ENCODE measurements at places on chromosomes 2 and 18. TPM values are rescaled to one million over a fixed set of nuclear protein-coding genes. Genes with fewer than 3 reads are reported as not detected.

GRCh38 chr2:134232461-134232860 lies 21.4 kb upstream of the MGAT5 start:
- no peak overlapping the region for H3K4me3 ChIP-seq
- H3K27me3 ChIP-seq: no peaks in the 10 kb centered on the region
- no peaks in the 10 kb centered on the region for H3K4me1 ChIP-seq
- no peak overlapping the region for H3K27ac ChIP-seq

- ATAC-seq: no peak
- H3K36me3 ChIP-seq: no peaks in the 10 kb centered on the region
- peaks cover 6% of the 10 kb centered on the region for H3K4me1 ChIP-seq
- no peak overlapping the region for H3K4me3 ChIP-seq
- H3K27ac ChIP-seq: no peak overlapping the region
Observed at GRCh38 chr2:183040604-183041003, 2.3 kb upstream of the NCKAP1 start.

- H3K27ac ChIP-seq: peak overlapping the region; percentile 31
- peaks cover 34% of the 10 kb centered on the region for H3K4me1 ChIP-seq
- H3K4me3 ChIP-seq: no peak overlapping the region
- H3K36me3 ChIP-seq: no peaks in the 10 kb centered on the region
Observed at GRCh38 chr18:74797577-74798151, 200.0 kb downstream of the ZNF407 start.

DNA sequence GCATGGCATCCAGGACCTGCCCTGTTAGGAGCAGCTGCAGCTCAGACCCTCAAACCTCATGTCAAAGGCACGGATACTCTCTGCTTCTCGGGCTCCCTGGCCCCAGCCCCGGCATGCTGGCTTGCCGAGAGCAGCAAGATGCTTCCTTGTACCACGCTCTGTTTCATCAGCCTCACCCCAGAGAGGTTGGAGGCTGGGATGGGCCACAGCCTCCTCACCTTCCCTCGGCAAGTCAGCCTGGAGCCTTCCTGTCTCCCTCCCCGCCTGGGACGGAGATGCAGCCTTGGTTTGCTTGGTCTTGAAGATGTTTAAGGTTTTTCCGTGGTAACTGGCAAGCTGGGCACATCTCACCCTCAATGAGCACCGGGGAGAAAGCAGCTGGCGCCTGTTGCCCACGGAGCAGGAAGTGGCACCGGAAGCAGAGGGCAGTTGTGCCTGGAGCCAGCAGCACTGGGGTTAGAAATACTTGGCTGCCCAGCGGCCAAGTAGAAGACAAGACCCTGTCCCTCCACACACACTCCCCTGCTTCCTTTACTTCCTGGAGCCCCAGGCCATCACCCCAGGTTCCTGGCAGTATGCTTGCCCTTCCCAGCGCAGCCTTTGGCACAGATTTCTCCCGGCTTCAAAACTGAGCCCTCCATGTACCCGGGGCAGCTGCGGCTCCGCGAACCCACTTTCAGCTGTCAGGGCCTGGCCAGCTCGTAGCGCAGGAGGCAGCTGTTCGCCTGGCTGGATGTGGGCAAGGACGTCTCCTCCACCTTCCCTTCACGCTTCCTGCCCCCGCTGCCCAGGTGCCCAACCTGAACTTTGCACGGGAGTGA lies 17.4 kb downstream of the FBLN7 start:
- H3K27ac ChIP-seq: no peak overlapping the region
- H3K36me3 ChIP-seq: no peaks in the 10 kb centered on the region
- no peaks in the 10 kb centered on the region for H3K27me3 ChIP-seq
- no peak for ATAC-seq
- no peak overlapping the region for H3K4me3 ChIP-seq
- H3K4me1 ChIP-seq: no peaks in the 10 kb centered on the region

GRCh38 chr2:10980886-10981425 lies 69.2 kb downstream of the KCNF1 start:
- H3K36me3 ChIP-seq: no peaks in the 10 kb centered on the region
- no peak overlapping the region for H3K4me3 ChIP-seq
- peaks cover 32% of the 10 kb centered on the region for H3K27me3 ChIP-seq
- H3K4me1 ChIP-seq: no peaks in the 10 kb centered on the region
- ATAC-seq: no peak
- no peak overlapping the region for H3K27ac ChIP-seq

GRCh38 chr18:13359210-13359609 lies 140.7 kb downstream of the LDLRAD4 start:
- no peak overlapping the region for H3K4me3 ChIP-seq
- peaks cover 12% of the 10 kb centered on the region for H3K4me1 ChIP-seq
- H3K36me3 ChIP-seq: no peaks in the 10 kb centered on the region
- no peak for ATAC-seq
- no peak overlapping the region for H3K27ac ChIP-seq

- H3K4me3 ChIP-seq: no peak overlapping the region
- no peak for ATAC-seq
- H3K4me1 ChIP-seq: no peaks in the 10 kb centered on the region
- no peaks in the 10 kb centered on the region for H3K36me3 ChIP-seq
Observed at GRCh38 chr2:3108710-3109702, 268.6 kb downstream of the EIPR1 start.

DNA sequence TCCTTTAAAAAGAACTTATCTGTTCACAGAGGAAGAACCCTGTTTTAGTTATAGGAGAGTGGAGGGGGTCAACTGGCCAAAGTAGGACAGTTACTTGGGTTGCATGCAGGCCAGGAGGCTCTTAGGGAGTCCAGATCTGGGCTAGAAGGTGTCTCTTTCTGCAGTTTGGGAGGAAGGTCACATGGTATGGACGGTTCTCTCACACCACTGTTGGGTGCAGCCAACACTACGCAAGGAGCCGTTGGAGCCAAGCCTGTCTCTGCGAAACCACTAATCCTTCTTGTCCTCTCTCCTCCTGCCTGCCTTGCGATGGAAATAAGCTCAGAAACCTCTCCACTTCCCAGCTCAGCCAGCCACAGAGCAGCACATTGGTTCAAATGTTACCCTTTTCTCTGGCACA lies 105.9 kb upstream of the TGFA start:
- H3K4me3 ChIP-seq: no peak overlapping the region
- H3K4me1 ChIP-seq: no peaks in the 10 kb centered on the region
- H3K36me3 ChIP-seq: no peaks in the 10 kb centered on the region

DNA sequence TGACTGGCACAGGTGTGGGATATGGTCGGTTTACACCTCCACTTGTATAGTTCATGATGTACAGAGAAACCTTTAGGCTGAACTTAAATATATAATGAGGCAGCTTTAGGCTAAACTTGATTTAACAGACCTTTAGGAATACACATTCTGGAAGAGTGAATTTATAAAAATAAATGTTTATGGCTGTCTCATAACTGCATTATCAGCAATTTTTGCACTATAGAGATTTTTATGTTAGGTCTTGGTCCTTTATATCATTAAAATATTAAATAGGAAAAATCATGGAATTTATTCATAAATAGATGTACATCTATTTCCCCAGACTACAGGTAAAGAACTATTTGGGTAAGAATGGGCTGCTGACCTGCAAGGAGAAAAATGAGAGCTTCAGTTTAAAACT lies 19.8 kb downstream of the RAB27B start:
- H3K4me3 ChIP-seq: no peak overlapping the region
- ATAC-seq: no peak
- H3K27me3 ChIP-seq: no peaks in the 10 kb centered on the region
- no peaks in the 10 kb centered on the region for H3K36me3 ChIP-seq

DNA sequence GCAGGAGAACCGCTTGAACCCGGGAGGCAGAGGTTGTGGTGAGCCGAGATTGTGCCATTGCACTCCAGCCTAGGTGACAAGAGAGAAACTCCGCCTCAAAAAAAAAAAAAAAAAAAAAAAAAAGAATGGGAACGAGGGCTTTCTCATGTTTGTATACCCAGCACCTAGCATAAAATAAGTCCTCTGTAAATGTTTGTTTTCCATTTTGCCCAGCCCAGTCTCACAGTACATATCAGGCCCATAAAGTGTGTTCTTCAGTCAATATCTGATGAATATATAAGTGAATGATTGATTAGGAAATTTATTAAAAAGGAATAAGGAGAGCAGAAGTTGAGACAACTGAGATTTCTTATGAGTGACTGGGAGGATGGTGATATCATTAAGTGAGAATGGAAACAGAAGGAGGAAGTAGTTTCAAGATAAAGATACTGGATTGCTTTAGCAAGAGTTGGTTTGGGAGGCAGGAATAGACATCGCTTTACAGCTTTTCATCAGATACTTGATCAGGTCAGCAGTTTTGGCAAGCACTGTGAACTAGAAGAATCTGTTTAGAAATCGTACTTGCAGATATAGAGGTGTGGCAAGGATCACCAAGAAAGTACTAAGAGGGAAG lies 327.5 kb downstream of the KIAA1328 start:
- H3K36me3 ChIP-seq: peaks cover 4% of the 10 kb centered on the region
- H3K4me3 ChIP-seq: no peak overlapping the region
- H3K4me1 ChIP-seq: no peaks in the 10 kb centered on the region
- no peaks in the 10 kb centered on the region for H3K27me3 ChIP-seq

- peaks cover 37% of the 10 kb centered on the region for H3K27me3 ChIP-seq
- peak within 1 kb of the TSS; percentile 90 for H3K27ac ChIP-seq
- no peaks in the 10 kb centered on the region for H3K36me3 ChIP-seq
- peak; percentile 91 for ATAC-seq
- H3K4me1 ChIP-seq: peaks cover 10% of the 10 kb centered on the region
- peak within 1 kb of the TSS; percentile 46 for H3K4me3 ChIP-seq
Observed at GRCh38 chr2:14632133-14632936, at the start of gene LRATD1. LRATD1 (plus strand) TSS chr2:14632717; CDS start chr2:14633980, 1,263 bp downstream.

DNA sequence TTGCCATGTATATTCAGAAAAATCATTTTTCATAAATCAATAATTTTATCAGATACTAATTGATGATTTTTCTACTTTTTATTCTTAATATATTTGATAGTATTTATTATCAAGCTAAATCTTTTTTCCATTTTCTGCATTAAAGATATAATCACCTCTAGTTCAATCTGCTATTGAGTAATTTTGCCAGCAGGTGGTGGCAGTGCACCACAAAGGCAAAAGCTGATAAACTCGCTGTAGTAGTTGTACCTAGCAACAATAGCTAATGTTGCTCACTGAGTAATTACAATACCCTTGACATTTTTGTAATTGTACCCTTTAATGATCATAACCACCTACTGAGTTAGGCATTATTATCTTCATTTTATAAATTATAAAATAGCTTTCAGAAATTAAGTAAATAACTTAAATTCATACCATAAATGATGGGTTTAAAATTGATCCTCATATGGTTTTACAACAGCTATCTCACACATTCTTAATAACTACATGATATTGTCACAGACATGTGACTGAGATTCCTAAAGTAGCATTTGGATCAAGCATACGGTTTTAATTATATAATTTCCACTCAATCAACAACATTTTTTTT lies 52.0 kb upstream of the CALCRL start:
- H3K4me1 ChIP-seq: no peaks in the 10 kb centered on the region
- peaks cover 4% of the 10 kb centered on the region for H3K36me3 ChIP-seq
- no peaks in the 10 kb centered on the region for H3K27me3 ChIP-seq
- peak; percentile 55 for ATAC-seq
- H3K27ac ChIP-seq: no peak overlapping the region

DNA sequence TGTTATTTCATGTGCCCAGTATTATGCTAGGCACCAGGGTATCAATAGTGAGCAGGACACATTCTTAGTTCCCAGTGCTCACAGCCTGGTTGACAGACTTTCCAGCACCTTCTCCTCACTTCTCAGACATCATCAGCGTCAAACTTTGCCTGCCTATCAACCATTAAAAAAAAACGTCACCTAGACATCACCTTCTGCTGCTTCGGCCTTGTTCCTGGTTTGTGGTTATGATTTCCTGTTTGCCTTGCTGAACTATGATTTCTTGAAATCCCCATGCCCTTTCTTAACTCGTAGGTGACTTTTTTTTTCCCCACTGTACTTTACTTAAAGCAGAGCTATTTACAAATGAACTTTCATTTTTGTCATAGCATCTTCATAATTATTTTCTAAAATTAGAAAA lies 60.4 kb upstream of the NABP1 start:
- no peak for ATAC-seq
- H3K4me3 ChIP-seq: no peak overlapping the region
- H3K27ac ChIP-seq: no peak overlapping the region
- H3K36me3 ChIP-seq: no peaks in the 10 kb centered on the region
- H3K27me3 ChIP-seq: no peaks in the 10 kb centered on the region

DNA sequence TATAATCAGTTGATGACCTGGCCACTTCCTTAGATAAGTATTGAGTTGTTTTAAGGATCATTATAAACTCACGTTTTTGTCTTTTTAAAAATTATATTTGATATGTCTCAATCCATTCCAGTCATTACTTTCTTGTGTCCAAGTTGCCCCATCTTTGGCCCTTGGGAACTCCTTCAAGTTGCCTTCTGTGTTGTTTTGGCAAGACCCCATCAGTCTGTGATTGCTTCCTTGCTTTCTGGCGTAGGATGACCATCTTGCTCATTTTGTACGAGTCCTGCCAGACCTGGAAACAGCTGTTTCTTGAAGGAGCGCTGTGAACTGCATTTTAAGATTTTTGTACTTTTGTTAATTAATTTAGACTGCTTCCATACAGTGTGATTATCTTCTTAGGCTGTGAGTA lies 68.9 kb upstream of the ITM2C start:
- H3K27me3 ChIP-seq: no peaks in the 10 kb centered on the region
- H3K36me3 ChIP-seq: peaks cover 26% of the 10 kb centered on the region
- H3K27ac ChIP-seq: peak overlapping the region; percentile 9
- H3K4me3 ChIP-seq: no peak overlapping the region
- ATAC-seq: peak; percentile 43

GRCh38 chr2:136247204-136247950 lies 129.4 kb upstream of the CXCR4 start:
- H3K27ac ChIP-seq: no peak overlapping the region
- no peaks in the 10 kb centered on the region for H3K4me1 ChIP-seq
- peak; percentile 66 for ATAC-seq
- H3K27me3 ChIP-seq: no peaks in the 10 kb centered on the region
- H3K4me3 ChIP-seq: no peak overlapping the region
- no peaks in the 10 kb centered on the region for H3K36me3 ChIP-seq

GRCh38 chr2:73238976-73239375 lies 4.9 kb downstream of the CCT7 start:
- no peak overlapping the region for H3K4me3 ChIP-seq
- H3K27me3 ChIP-seq: no peaks in the 10 kb centered on the region

- no peaks in the 10 kb centered on the region for H3K4me1 ChIP-seq
- H3K27ac ChIP-seq: no peak overlapping the region
- no peak overlapping the region for H3K4me3 ChIP-seq
- no peaks in the 10 kb centered on the region for H3K36me3 ChIP-seq
- H3K27me3 ChIP-seq: no peaks in the 10 kb centered on the region
Observed at GRCh38 chr2:102110171-102110570, 32.4 kb upstream of the IL1R1 start.

GRCh38 chr2:195646424-195646823 lies 10.6 kb upstream of the SLC39A10 start:
- no peaks in the 10 kb centered on the region for H3K36me3 ChIP-seq
- no peaks in the 10 kb centered on the region for H3K4me1 ChIP-seq
- no peak for ATAC-seq
- no peak overlapping the region for H3K27ac ChIP-seq
- no peak overlapping the region for H3K4me3 ChIP-seq
- no peaks in the 10 kb centered on the region for H3K27me3 ChIP-seq

The PRSS56 gene
- not detected for total RNA-seq

The FMNL2 gene
- 26.0 TPM for total RNA-seq

The TMEM178A gene
- 4.0 TPM for total RNA-seq

The RAD51AP2 gene
- not detected for total RNA-seq

The TEKT4 gene
- not detected for total RNA-seq

The PLEK gene
- 33.0 TPM for total RNA-seq

The DCDC2C gene
- total RNA-seq: not detected

The SPC25 gene
- total RNA-seq: not detected

The CHRND gene
- total RNA-seq: not detected

The DTNA gene
- total RNA-seq: 218 TPM
